ENCODE measurements at places on chromosomes 5 and 9.

DNA sequence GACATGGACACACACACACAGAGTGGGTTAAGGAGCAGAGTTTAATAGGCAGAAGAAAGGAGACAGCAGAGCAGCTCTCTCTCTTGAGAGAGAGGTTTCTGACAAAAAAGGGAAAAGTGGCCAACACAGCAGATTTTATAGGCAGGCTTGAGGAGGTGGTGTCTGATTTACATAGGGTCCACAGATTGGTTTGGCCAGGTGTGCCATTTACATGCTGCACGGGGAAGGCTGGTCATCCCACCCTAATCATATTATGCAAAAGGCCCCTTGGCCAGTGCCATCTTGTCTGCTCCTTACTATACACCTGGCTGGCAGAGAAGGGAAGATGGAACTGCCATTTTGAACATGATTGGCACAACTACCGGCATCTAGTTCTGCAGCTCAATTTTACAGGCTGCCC, 240.8 kb downstream of the NPR3 start:
- DNase-seq = no peak

GRCh38 chr5:43947935-43948334, 345.0 kb downstream of the NNT start:
- DNase-seq = no peak

GRCh38 chr5:148887123-148887881, 60.9 kb downstream of the ADRB2 start:
- DNase-seq = no peak

DNA sequence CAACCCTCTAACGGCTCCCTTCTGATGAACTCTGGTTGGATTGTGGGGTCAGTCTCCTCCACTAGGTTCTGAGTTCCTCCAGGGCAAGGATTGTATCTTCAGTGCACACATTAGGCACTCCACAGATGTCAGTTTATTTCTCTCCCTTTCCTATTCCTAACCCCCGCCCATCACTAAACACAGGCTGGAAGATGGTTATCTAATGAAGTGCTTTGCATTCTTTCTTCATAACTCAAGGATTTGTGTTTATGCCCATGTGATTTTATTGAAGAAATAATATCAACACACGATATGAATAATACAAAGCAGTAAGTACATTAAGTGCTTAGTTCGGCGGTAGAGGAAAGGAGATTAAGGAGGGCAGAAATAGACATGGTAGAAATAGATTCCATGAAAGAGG, 4.4 kb upstream of the CREBRF start:
- DNase-seq = no peak

GRCh38 chr5:120361941-120362340, 102.2 kb upstream of the PRR16 start:
- no peak for DNase-seq

DNA sequence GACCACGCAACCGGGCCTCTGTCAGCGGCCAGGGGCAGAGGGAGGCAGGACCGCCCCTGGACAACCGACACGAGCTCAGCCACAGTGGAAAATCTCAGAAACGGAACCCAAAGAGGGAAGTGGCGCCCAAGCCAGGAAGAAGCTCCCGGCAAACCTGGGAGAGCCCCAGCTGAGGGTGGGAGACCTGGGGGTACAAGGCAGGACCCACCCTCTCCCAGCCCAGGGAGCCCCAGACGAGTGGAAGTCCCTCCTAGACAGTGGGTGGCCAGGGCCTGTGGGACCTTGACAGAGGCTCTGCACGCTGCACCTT, 3.0 kb downstream of the SLC12A7 start:
- no peak for DNase-seq

- no peak for DNase-seq
These were observed 63.2 kb downstream of the TTLL11 start for GRCh38 chr9:122029898-122030297.

DNA sequence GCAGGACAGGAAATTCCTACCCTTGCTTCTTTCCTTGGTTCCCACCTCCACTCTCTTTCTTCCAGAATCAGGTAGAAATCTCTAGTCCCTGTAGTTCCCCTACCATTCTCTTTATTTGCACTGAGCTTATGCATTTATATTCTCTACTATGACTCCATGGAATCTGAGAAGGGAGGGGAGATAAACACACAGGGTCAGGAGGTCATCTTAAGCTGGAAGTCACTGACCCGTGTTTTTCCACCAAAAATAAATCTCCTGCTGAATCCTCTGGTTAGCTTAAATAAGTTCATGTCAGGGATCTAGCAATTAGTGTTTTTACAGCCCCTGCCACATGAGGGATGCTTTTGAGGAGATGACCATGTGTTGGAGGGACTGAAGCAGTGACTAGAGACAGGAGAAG, 3.7 kb downstream of the ACTL7B start:
- no peak for DNase-seq

DNA sequence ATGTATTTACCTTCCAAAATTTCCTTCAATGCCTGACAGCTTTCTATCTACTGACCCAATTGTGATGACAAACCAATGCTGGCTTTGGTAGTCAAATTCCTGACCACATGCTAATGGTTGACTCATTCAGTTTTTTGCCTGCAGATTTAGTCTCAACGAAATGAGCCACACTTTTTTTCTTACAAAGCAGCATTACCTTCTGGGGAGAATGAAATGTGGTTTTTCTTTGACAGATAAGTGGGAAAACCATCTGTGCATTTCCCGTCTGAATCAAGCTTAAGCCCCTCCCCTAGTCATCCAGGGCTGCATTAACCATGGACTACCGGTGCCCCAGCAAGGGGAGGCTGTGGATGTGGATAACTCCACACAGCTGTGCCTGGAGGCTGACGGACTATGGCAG, 99.6 kb upstream of the TAF11L2 start:
- DNase-seq = no peak

DNA sequence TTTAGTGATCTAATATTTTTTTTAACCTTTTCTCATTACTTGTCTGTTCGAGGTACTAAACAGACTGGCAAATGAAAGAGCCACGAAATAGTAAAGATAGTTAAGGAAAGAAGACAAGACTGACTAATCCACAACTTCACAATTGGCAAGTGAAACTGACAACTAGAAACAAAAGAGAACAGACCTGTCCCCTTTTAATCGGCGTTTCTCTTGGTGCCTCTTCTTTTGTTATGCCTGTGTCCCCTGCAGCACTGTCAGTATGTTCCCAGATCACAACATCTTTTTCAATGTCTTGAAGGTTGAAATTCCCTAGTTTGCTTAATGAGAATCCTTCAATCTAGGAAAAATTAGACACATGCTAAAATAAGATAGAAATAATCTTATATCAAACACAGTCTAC, 26.1 kb downstream of the TUT7 start:
- DNase-seq = no peak

- no peak for DNase-seq
These were observed 25.9 kb upstream of the TRPM3 start for GRCh38 chr9:71147368-71147767.

DNA sequence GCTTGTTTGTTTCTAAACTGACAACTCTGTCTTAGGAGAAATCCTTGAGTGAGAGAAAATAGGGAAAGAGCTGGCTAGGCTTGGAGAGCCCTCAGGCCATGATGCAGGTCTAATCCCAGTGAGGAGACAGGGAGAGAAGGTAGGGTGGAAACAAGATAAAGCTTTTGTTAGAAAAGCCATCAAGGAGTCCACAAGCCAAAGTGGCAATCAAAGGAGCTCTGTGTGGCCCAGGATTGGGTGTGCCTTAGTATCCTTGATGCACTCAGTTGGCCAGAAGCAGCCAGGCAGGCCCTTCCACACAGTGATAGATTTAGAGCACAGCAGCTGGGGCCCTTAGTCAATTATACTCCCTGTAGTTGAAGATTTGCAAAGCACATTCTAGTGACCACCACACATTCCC, 73.9 kb downstream of the ALDH7A1 start:
- no peak for DNase-seq

GRCh38 chr9:93965830-93966577, 10.8 kb upstream of the BARX1 start:
- no peak for DNase-seq

- DNase-seq = no peak
These were observed 31.1 kb downstream of the PTTG1 start for GRCh38 chr5:160452795-160453194.

GRCh38 chr5:19902316-19902934, 85.6 kb downstream of the CDH18 start:
- DNase-seq = no peak

All from CD4-positive, alpha-beta T cell treated with Interferon alpha-2 for 1 hour (primary cell).